ENCODE measurements at places on chromosomes 2 and 18.

- no peak for DNase-seq
Observed at GRCh38 chr2:74743778-74744177, 89.7 kb downstream of the SEMA4F start.

DNA sequence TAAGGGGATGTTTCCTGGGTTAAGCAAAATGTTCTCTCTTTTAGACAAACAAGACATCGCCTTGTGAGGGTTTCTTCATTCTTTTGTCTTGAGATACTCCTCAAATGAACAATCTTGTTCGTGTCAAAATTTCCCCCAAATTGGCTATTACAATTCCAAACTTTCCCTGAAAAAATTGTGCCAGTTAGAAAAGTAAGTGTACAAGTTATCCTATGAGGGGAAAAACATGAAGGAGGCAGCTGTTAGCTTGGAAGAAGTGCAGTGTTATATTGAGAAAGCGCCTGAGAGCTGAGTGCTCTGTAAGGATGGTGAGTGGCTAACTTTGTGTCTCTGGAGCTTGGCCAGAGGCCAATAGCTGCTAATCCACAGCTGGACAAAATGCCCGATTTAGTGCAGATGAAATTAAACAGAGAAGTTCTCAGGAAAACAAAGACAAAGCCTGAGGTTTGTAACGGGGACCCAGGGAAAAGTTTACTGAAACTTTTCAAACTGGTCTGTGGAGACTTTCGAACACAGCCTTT lies 14.1 kb upstream of the PLEKHH2 start:
- DNase-seq = no peak

DNA sequence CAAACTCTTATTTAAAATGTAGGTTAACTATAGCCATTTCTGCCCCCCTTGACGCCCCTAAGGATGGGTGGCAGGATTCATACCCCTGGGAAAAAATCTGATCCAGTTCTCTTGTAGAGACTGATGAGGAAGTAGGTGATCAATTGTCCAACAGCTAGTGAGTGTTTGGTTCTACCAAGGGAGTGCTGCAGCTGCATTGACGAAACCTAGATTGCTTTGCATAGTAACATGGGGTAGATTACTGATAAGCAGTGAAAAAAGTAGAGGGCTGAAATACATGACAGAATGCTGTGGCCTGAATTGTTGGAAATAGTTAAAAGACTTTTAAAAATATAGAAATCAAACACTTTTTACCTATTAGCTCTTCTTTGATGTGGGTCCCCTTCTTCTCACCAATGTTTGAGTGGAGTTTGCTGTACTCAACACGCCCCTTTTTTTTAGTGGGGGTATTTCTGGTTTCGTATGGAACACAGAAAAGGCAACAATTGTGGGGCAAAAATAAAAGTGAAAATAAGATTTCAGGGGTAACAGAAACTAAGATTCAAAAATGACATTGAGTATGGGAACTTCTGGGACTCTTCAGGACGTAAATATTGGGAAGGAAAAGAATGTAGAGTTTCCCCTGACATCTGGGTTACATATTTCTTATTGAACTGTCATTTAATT lies 66.2 kb downstream of the MAIP1 start:
- no peak for DNase-seq

DNA sequence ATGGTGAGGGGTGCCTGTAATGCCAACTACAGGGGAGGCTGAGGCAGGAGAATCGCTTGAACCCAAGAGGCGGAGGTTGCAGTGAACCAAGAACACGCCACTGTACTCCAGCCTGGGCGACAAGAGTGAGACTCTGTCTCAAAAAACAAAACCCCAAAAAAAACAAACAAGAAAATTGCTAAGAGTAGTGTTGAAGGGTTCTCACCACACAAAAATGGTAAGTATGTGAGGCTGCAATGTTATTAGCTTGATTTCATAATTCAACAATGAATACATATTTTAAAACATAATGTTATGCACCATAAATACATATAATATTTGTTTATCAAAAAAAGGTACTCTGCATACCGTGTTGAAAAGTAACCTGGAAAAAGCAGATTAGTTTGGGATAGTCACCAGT lies 45.8 kb downstream of the PSMG2 start:
- DNase-seq = no peak

GRCh38 chr2:173151671-173152401 lies 76.2 kb downstream of the MAP3K20 start:
- DNase-seq = no peak

DNA sequence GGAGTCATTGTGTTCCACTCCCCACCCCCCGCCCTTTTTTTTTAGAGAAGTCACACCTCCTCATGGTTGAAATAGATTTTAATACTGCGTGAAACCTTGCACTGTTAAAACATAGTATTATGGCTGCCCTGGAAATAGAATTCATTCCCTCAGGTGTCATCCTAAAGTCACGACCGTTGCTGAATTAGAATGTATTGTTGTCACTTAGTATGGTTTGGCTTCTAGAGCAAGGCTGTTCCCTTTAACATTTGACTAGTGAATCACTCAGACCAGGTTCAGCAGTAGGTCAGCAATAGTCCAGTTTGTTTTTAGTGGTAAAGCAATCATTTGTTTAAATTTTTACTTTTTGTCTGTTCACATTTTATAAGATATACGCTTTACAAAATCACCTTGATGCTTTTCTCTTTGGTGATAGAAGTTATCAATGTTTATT lies 1.2 kb downstream of the BABAM2 start:
- no peak for DNase-seq

DNA sequence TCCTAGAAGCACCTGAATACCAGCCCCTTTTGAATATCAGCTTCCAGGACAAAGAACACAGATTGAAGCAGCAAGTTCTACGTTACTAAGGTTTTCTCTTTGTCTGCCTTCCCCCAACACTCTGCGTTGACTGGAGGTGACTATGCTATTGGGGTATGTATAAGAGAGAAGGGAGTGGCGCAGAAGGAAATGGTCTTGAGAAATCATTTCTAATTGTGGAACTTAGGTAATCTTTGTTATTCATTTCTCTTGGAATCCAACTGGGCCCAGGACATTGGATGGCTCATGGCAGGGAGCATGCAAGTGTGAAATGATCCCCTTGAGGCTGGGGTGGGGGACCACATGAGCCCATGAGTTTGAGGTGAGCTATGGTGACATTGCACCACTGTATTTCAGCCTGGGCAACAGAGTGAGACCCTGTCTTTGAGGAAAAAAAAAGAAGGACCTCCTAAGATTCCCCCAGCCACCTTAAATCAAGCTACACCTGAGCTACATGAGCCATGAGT lies 29.7 kb downstream of the XDH start:
- peak; percentile 64 for DNase-seq

- no peak for DNase-seq
Observed at GRCh38 chr18:40956213-40956612, 998.8 kb upstream of the PIK3C3 start.

DNA sequence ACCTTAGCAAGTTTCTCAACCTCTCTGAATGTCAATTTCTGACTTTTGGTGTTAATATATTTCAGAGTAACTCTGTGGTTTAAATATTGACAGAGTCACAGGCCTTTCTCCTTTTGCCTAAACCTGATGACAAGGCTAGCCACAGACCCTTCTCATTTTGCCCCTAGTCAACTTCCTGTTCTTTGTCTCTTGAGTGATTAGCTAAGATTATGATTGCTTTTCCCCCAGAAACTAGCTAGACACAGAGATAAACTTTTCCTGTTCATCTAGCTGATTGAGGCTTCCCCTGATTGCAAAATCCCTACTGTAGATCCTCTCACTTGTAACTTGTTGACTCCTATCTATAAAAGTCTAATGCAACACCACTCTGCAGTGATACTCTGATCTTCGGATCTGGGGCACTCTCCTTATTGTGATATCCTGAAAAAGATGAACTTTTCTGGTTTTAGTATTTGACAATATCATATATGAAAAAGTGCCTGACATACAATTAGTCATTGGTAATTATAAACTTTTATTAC lies 241.4 kb downstream of the ZNF385B start:
- no peak for DNase-seq

- no peak for DNase-seq
Observed at GRCh38 chr18:78642296-78642951, 337.2 kb upstream of the SALL3 start.

- DNase-seq = no peak
Observed at GRCh38 chr2:171407030-171407675, 26.6 kb downstream of the METTL8 start.

GRCh38 chr2:151860613-151861146 lies 32.5 kb upstream of the ARL5A start:
- DNase-seq = no peak

DNA sequence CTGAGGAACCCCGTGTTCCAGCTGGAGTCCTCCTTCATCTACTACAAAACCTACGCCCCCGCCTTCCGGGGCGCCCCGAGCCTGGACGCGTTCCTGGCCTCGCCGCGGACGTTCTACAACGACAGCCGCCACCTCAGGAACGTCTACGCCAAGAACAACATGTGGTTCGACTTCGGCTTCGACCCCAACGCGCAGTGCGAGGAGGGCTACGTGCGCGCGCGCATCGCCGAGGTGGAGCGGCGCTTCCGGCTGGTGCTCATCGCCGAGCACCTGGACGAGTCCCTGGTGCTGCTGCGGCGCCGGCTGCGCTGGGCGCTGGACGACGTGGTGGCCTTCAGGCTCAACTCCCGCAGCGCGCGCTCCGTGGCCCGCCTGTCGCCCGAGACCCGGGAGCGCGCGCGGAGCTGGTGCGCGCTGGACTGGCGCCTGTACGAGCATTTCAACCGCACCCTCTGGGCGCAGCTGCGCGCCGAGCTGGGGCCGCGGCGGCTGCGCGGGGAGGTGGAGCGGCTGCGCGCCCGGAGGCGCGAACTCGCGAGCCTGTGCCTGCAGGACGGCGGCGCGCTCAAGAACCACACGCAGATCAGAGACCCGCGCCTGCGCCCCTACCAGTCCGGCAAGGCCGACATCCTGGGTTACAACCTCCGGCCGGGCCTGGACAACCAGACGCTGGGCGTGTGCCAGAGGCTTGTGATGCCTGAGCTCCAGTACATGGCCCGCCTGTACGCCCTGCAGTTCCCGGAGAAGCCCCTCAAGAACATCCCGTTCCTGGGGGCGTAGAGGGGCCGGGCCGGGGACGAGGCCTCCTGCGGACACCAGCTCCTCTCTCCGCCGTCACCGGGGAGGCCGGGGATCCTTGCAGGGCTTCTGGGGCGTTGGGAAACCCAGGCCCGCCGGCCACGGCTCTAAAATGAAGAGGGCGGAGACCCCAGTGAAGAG lies 5.3 kb upstream of the NEU4 start:
- DNase-seq = no peak

DNA sequence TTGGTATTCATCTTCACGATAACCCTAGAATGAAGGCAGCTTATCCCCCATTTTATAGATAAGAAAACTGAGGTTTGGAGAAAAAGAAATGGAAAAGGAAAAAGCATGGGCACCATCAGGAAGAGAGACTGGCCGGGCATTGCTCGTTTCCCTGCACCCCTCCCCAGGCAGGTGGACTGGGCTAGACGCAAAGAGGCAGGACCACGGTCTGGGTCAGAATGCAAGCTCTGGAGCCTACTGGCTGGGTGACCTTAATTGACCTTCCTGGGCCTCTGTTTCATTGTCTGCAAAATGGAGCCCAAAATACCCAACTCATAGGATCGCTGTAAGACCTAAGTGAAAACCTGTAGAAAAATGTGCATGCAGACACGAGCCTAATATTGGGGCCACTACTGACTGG lies 135.3 kb upstream of the GLI2 start:
- no peak for DNase-seq

DNA sequence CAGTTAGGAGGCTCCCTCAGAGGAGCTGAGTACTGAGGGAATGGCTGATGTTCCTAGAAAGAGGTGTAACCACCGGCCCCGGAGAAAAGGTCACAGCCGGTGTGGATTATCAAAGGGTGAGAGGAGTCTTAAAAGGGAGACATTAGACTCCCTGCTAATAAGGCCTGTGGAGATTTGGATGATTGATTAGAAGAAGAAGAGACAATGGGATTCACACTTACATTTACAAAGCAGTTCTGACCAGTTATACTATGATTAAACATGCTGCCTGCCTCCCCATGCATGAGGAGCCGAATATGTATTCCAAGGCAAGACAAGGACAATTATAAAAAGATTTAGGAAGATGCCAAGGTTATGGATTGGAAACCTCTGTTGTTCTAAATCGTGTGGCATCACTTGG lies 302.4 kb downstream of the SLC4A3 start:
- no peak for DNase-seq

DNA sequence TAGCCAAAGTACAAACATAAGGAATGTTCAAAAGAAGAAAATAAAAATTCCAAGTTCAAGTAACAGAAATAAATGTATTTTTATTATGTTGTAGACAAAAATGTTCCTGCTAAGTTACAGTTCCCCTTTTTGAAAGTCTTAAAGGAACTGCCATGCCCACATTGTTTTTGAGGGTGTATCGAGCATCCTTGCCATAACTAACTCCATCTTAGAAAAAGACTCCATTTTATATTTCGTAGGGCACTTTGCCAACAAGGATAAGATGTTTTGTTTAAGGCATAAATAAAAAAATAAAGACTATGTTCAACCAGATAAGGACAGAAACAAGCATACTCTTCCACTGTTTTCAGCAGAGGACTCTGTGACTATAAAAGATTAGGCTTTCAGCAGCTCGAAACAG lies 67.3 kb downstream of the TMEM237 start:
- no peak for DNase-seq

GRCh38 chr2:177281400-177282180 lies 17.1 kb upstream of the NFE2L2 start:
- DNase-seq = no peak

GRCh38 chr18:74334242-74334893 lies 18.7 kb downstream of the C18orf63 start:
- no peak for DNase-seq

DNA sequence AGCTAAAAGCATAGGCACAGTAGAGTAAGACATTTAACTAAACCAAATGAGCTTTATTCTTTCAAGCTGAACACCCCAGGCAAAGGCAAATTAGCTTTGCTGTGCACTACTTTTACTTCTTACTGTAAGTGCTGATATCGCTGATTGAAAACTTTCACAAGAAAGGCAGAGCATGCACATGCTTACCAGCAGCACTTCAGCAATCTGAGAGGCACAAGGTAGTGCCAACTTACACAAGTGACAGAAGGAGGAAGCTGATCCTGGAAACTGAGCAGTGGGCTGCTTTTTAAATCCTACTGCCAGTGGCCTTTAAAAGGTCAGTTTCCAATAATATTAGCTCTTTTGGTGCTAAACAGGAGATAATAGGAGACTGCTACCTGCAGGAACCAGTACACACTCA lies 43.9 kb downstream of the LANCL1 start:
- DNase-seq = no peak

GRCh38 chr2:62511636-62512035 lies 5.6 kb upstream of the TMEM17 start:
- no peak for DNase-seq

GRCh38 chr2:12877761-12878160 lies 161.0 kb downstream of the TRIB2 start:
- DNase-seq = no peak

- no peak for DNase-seq
Observed at GRCh38 chr2:106158871-106159270, 35.2 kb downstream of the UXS1 start.

DNA sequence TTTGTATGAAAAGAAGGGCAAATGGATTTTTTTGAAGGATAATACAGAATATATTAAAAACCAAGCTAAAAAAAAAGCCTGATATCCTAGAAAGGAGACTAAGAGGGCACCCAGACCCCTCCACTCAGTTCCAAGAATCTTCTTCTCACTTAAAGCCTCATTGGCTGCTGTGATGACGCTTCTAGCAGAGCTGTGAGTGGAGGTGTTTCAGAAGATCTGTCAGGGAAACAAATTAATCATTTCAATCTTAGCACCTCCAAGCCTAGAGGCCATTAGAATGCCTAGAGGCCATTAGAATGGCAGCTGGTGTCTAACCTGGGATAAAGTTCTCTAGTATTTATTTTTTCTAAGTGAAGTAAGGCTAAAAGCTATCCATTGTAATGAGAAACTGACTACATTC lies 164.2 kb upstream of the TMEM200C start:
- no peak for DNase-seq

GRCh38 chr2:44772131-44772530 lies 169.4 kb upstream of the SIX3 start:
- DNase-seq = no peak
